ENCODE measurements at places on chromosomes 4 and X.

GRCh38 chrX:42746606-42747005 lies 31.4 kb downstream of the PPP1R2C start:
- DNase-seq = peak; percentile 31

GRCh38 chr4:61522312-61522711 lies 322.2 kb downstream of the ADGRL3 start:
- no peak for DNase-seq

GRCh38 chr4:46146993-46147392 lies 23.1 kb upstream of the GABRG1 start:
- no peak for DNase-seq

- DNase-seq = no peak
Observed at GRCh38 chr4:38803833-38804653, 548 bp downstream of the TLR1 start.

- no peak for DNase-seq
Observed at GRCh38 chr4:184503869-184504300, 29.5 kb upstream of the IRF2 start.

DNA sequence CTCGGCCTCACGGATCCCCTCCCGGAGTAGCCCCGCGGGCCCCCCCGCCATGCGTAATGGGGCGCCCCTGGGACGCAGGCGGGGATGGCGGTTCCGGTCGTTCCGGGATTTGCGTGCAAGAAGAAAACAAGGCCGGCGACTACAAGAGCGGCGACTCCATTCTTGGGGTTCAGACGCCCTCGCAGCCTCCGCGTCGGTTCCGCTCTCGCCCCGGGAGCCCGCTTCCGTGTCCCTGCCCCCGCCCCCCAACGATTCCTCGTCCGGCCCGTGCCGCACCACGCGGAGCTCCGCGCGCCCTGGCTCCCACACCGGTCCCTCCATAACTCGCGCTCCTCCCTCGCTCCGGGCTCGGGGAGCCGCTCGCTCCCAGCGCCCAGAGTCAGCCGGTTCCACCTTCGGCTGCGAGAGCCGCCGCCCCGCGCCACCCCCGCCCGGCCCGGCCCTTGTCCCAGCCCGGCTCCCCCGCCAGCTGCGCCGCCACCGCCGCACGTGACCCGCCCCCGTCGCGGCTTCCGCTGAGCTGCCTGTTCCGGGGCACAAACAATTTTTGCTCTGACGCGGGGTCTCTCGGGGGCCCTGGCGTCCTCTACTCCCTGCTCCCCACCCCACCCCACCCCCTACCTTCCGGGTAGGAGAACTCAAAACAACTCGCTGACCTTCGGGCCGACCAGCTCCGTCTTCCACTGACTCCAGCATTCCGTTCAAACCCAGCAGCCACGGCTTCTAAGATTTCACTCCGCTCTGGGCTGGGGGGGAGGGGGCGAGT lies 78.8 kb upstream of the BCOR start:
- DNase-seq = no peak

- no peak for DNase-seq
Observed at GRCh38 chrX:134623293-134624045, 34.8 kb downstream of the PLAC1 start.
